SHP77 treated with DMSO at 0.1 percent for 48 hours (cell line): ENCODE measurements at places on chromosomes 7 and 10.

DNA sequence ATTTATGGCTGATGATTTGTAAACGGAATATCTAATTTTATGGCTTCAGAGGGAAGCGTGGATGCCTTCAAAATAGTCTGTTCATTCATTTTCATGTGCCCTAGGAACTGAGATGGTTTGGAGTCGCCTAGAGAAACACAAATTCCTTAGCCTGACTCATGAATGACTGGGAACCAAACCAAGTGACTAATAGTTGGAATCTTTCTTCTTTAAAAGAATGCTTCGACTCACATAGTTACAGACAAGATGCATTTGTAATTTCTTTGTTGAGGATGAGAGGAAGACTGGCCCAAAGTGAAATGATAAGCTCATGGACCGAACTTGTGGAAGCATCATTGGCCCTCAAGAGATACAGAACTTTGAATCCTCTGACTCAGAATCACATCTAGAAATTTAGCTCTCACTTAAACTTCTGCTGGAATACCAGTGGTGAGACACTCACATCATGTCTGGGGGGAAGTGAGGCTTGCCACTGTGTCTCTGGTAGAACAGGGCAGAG is 1107.2 kb downstream of the NRG3 start:
- DNase-seq: no peak

DNA sequence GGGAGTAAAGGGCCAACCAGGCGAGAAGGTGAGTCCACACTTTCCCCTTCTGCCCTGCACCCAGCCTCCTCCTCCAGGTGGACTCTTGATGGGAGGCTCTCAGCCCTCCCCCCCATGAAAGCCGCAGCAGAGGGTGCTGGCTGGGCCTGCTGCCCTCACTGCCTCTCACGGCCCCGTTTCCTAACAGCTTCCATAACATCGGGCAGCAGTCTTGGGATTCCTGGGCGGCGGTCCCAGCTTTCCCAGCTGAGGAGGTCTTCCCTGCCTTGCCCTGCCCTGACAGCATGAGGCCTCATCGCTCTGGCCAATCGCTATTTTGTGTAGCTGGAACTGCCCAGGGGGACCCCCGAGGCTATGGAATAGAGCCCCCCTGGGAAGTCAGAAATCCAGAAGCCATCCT is 76.3 kb downstream of the COL13A1 start:
- no peak for DNase-seq

DNA sequence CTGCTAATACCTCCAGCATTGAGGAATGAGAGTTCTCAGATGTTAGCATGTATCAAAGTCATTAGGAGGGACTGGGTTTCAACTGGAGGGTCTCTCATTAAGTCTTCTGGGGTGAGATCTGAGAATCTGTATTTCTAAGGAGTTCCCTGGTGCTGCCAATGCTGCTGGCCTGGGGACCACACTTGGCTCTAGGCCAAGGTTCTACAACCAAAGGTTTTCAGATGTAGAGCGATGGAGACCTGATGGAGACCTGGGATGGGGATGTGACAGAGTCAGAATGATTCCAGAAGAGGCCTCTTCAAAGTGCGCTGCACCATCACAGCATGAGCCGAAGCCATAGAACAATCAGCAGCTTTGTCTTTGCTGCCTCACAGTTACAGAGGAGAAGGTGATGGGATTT is 27.2 kb downstream of the ST8SIA6 start:
- no peak for DNase-seq

GRCh38 chr7:101390901-101391301 is 28.2 kb downstream of the COL26A1 start:
- no peak for DNase-seq

- DNase-seq: no peak
These were observed 75.7 kb downstream of the VIPR2 start for GRCh38 chr7:159068893-159069448.

DNA sequence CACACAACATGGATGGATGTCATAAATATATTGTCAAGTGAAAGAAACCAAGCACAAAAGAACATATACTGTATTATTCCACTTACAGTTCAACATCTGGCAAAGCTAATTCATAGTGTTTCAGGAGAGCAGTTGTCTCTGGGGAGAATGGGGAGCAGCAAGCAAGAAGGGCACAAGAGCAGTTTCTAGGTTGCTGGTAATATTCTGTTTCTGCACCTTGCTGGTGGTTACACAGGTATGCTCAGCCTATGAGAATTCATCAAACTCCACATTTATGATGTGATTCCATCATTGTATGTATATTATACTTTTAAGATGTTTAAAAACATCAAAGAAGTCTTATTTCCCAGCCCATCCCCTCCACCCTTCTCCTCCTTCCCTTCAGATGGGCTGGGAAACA is 18.1 kb upstream of the PALS2 start:
- no peak for DNase-seq

- DNase-seq: no peak
These were observed 19.6 kb upstream of the PRKAG2 start for GRCh38 chr7:151896486-151896885.

- DNase-seq: peak; percentile 53
These were observed 13.0 kb upstream of the WIPI2 start for GRCh38 chr7:5177060-5177459.

DNA sequence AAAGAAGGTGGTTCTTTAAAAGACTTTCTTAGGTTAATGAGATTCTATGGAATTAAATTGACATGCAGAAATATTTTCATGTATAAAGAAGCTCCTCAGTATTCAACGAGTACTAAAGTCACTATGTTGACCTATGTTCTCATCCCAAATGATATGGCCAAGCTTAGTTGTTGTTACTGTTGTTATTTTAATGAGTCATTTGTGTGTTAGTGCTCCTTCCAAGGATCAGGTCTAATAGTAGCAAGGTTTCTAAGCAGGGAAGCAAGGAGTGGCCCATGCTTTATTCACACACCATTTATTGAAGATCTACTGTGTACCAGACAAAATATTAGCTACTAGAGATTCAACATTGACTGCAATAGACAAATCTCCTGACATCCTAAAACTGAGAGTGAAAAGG is 41.9 kb downstream of the LRRN3 start:
- DNase-seq: no peak

DNA sequence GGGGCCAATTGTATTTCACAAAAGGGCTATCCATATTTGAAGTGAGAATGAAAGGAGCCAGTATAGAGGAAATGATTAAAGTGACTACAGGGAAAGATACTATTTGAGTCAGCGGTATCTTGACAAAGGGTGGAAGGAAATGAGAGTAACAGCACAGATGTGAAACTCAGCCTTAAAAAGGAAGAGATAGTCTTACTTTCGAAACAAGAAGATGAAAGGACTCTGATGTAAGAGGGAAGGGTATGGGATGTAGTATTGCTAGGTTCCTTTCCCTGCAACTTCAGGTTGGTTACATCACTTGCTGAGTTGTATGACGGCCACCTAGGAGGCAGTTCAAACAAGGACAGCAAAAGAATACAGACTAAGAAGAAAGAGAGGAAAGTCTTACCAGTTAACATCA is 13.7 kb downstream of the CISD1 start:
- no peak for DNase-seq

DNA sequence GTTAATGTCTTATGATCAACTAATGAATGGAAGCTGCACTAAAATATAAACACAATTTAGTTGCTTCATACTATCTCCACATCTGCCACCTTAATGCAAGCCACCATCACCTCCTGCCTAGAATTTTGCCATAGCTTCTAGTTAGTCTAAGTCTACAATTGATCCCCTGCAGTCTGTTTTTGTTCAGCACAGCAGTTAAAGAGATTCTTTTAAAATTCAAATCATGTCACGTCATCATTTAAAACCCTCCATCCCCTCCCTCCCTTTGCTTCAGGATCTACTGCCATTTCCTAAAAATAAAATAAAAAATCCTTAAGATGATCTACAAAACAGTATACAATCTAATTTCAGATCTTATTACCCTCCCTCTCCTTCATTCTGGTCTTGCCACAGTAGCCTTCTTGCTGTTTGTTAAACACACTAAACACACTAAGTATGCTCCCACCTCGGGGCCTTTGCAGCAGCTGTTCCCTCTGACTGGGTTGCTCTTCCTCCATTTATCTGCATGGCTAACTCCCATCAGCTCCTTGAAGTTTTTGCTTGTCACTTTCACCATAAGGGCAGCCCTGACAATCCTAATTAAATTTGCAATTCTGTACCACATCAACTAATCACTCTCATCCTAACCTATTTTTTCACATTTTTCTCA is 97.0 kb upstream of the FOXP2 start:
- no peak for DNase-seq
